ENCODE measurements at places on chromosomes 4 and X.

DNA sequence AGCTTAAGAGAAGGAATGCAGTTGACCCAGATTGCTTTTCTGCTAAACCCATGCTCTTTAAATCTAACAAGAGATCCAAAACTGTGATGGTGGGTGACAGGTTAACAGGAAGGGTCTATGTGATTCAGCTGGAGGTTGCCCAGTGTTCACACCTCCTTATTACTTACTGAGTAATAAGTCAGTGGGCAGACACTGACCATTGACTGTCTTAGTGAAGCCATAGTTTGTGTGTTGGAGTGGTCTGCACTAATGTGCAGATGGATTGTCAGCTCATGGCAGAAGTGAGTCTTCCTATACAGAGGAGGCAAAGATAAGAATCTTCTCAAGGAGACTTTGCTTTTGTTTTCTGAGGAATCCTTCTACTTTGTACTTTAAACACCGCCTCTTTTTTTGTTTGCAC lies 15.2 kb upstream of the RUFY3 start:
- no peak for DNase-seq

- no peak for DNase-seq
Measured at GRCh38 chrX:9992724-9993123, 25.6 kb downstream of the CLDN34 start.

GRCh38 chr4:79958466-79959264 lies 114.4 kb downstream of the ANTXR2 start:
- no peak for DNase-seq

- DNase-seq, result no peak
Measured at GRCh38 chrX:121151293-121151692, 103.9 kb downstream of the GLUD2 start.

- no peak for DNase-seq
Measured at GRCh38 chrX:121000589-121000988, 15.0 kb upstream of the CT47A1 start.

DNA sequence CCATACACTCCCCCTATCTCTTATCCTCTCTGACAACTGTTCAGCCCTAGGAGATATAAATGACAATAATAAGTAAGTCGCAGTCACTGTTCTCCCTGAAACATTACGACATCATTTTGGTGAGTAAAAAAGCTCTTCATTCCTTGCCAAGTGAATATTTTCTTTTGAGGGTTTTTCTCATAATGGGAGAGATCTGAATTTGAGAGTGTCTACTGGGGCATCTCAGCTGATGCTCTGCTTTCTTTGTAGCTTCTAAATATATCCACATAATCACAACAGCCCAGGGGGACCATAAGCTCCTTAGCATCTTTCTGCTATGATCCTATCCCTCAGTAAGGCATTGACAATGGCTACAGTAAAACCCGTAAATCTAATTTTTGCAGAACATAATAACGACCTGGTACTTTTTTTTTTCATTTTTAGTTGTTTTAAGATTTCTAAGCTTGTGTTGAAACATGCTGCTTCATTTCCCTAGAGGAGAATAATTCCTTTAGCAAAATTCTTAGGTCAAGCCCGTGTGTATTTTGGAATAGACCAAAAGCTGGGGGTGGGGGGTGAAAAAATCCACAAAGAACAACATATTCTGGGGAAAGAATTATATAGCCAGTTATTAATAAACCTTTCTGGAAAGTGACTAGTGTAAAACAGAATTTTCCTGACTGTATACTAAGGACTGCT lies 78.1 kb upstream of the GPM6B start:
- DNase-seq, result no peak

DNA sequence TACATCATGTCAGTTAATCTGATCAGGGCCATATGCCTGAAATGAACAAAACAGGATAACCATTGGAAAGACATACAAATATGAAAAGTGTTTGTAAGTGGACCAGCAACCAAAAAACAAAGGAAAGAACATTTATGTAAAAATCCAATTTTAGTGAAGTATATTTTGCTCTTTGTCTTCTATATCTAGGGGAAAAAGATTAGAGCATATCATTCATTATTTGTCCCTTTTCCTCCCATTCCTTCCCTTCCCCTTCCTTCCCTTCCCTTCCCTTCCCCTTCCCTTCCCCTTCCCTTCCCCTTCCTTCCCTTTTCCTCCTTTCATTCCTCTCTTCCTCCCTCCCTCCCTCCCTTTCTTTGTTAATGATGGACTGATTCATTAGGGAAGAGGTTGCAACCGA lies 1.8 kb upstream of the GNRHR start:
- no peak for DNase-seq

DNA sequence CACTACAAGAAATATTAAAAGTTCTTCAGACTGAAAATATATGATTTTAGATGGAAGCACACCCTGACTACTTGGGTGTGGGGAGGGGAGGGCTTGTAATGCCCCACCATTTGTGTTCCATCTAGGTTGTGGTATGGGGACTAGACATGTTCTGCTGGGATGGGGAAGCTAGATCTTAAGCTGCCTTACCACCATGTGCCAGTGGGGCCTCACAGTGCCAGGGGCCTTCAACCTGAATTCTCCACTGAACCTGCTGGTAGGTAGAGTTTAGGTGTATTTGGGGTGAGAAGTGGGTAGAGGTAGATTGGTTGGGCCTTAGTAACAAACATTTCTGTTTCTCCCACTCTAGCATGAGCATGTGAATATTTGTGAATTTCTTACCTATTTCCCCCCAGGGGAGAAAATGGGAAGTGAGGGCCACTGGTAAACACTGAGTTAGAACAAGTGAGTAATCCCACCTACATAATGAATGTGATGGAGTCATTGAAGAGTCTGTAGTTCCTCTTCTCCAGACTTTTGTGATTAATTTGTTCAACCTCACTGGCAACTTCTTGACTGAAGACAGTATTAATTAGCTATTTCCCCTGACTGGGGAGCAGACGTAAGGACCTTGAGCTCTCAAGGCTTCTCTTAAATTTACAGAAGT lies 44.0 kb downstream of the BRCC3 start:
- no peak for DNase-seq

- no peak for DNase-seq
Measured at GRCh38 chrX:111355523-111356115, 56.4 kb downstream of the DCX start.

GRCh38 chrX:274904-275475 lies 6.2 kb upstream of the PLCXD1 start:
- no peak for DNase-seq

DNA sequence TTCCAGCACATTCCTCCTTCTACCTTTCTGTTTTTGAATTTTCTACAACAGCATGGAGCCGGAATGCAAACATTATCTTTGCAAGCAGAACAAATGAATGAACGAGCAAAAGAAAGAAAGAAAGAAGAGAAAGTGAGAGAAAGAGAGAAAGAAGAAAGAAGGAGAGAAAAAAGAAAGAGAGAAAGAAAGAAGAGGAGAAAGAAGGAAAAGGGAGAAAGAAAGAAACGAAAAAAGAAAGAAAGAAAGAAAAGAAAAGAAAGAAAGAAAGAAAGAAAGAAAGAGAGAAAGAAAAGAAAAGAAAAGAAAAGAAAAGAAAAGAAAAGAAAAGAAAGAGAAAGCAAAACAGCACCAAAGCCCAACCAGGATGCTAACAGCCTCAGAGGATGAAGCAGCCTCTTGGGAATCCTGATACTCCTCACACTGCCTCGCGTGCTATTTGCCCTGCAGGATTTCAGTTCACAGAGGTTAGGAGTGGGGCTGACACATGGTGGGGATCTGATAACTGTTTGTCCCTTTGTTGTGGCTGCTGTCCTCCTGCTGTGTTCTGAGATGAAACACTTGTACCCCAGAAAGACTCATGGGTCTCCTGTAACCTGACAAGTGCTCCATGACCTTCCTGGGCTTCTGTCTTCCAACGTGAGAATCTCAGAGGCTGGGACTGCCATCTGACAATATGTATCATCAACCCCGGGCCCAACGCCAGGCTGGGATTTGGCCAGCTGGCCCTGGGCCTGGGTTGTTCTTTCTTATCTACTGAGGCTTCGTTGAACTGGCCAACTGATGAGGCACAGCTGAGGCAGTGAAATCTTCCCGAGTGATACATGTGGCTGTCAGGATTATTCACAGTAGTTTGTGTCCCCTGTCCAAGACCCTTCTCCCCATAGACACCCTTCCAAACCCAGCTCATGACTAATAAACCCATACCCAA lies 61.0 kb downstream of the SEPSECS start:
- DNase-seq, result no peak

- DNase-seq, result no peak
Measured at GRCh38 chr4:39410415-39410814, 3.7 kb downstream of the KLB start.

- DNase-seq, result no peak
Measured at GRCh38 chr4:44674471-44674870, 3.7 kb upstream of the GUF1 start.

GRCh38 chr4:165418073-165418472 lies 39.3 kb downstream of the CPE start:
- no peak for DNase-seq

DNA sequence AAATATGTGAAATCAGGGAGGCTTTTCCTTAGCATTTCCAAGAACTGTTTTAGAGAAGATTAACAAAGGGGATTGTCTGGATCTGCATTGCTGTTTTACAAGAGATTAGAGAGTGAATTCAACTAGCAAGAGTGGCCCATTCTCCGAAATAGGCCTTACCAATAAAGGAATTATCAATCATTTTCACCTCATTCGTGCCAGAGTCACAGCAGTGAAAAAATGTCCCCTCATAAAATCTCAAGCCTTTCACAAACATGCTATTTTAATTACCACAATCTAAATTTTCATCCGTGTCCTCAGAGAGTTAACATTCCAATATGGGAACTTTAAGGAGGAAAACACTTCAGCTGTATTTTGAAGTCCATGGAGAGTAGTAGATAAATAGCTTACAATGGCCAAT lies 979.6 kb downstream of the RPA4 start:
- DNase-seq, result no peak

GRCh38 chr4:10118048-10119004 lies 1.7 kb upstream of the WDR1 start:
- no peak for DNase-seq

- DNase-seq, result no peak
Measured at GRCh38 chr4:6986072-6986780, 56.9 kb upstream of the TADA2B start.

DNA sequence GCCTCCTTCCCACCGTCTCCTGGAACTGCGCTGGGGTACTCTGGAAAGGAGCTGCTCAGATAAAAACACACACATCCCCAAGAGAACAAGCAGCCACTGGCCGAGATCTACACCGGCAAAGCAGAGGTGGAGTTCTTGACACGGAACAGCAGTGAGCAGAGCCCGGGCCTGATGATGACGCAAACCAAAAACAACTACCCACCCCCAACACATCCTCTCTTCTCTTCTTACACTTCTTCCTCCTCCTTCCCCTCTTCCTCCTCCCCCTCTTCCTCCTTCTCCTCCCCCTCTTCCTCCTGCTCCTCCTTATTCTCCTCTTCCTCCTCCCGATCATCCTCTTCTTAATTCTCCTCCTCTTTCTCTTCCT lies 4.6 kb downstream of the PNMA5 start:
- DNase-seq, result no peak

GRCh38 chrX:50643525-50644137 lies 170.4 kb downstream of the SHROOM4 start:
- DNase-seq, result no peak

DNA sequence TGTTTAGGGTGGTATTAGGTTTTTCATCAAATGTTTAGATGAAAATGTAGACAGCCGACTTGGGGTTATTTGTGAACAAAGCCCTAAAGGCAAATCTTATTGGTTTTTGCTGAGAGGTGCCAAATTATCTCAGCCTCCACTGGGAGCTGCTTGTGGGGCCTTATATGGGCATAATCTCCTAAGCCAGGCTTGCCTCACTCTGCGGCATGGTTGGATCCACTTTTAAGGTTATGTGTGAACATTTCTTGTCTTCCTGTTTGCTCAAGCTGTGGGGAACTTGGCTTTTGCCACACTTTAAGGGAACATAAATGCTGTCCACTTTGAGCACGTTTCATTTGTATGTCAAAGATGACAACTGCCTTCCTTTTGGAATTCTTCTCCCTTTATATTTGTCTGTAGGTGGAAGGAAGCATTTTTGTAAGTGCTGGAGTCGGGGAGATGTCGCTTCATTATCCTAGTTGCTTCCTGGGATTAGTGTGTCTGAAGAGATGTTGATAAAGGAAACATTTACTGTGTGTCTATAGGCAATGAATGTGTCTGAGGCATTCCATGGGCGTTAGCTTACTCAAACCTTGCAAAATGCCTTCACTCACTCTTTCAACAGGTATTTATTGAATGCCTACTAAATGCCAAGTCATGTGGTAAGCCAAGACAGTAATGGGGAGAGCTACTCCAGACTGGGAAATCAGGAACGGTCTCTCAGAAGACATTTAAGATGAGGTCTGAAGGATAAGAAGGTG lies 78.3 kb downstream of the SLC9A6 start:
- no peak for DNase-seq

- DNase-seq, result no peak
Measured at GRCh38 chr4:77269505-77269904, 112.5 kb downstream of the CCNG2 start.

DNA sequence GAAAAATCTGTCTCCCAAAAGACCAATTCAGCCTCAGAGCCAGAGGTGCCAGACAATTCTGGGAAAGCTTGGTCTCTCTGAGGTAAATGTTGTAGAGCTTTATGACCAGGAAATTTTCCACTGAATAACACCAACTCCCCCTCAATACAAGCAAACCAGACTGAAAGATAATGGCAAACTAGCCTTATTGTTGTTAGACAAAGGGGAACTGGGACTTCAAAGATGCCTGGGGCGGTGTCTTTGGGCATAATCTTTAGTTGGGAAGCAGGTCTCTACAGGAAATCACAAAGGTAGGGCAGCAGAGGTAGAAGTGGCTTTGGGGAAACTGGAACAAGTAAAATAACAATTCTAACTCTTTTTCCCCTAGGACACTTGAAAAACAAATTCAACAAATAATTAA lies 12.0 kb downstream of the COL4A6 start:
- DNase-seq, result no peak

DNA sequence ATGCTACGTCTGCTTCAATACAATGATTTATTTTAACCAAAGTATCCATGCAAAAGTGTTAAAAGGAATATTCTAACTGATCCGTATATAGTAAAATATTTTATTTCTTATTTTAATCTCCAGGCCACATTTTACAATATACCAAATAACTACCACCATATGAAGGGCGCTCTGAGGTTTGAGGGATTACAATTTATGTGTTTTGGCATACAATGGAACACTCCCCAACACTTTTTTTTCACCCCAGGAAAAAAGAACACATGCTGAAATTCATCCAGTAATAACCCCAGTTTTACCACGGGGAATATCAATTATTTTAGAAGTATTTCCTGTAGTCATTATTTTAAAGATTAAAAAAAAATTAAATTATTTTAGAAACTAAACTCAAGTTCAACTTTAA lies 65.4 kb downstream of the APBB2 start:
- DNase-seq, result no peak

- DNase-seq, result no peak
Measured at GRCh38 chrX:39227371-39227770, 426.1 kb downstream of the MID1IP1 start.

- no peak for DNase-seq
Measured at GRCh38 chr4:41307638-41308037, 50.9 kb downstream of the UCHL1 start.

- DNase-seq, result no peak
Measured at GRCh38 chr4:108834835-108835384, 72.1 kb upstream of the ETNPPL start.

- no peak for DNase-seq
Measured at GRCh38 chr4:41725254-41725653, 23.3 kb downstream of the PHOX2B start.

GRCh38 chr4:10809905-10810304 lies 125.3 kb upstream of the CLNK start:
- no peak for DNase-seq

Measured in GM12892 (cell line).